AG04449 (cell line): ENCODE measurements at places on chromosomes 1 and 21.

DNA sequence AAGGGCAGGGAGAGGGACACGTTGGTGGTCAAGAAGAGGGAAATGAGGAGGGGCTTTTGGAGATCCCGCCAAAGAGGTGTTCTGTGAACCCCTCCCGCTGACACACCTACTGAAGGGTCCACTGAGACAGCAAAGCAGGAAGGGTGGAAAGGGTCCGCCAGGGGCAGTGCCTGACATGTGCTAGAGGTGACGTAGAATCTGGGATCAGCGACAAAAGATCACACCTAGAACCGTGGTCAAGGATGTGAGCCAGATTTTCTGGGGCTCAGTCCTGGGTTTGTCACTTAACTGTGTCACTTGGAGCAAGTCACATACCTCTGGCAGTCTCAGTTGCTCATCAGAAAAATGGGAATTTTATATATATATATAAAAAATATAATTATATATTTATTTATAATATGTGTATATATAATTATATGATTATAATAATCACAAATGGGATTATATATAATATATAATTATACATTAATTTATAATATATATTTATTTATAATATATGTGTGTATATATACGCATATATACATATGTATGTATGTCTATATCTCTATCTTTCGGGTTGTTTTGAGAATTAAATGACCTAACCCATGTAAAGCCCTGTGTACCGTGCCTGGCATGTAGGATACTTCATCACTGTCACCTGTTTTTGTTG is 35.0 kb upstream of the ATP5PO start:
- no peak for DNase-seq

DNA sequence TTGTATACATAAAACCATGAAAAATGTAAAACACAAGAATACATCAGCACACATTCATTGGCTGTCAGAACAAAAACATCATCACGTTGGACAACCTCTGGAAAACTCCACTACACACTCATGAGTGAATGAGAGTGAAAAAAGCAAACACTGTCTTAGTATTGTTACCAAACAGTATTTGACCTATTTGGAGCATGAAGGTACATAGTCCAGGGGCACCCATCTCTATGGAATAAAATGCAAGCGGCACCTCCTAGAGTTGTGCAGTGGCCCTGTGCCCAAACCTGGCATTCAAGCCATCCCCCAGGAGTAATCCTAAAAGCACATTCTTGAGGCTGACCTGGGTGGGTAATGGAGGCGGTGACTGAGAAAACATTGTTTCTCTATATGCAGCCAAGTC is 67.0 kb upstream of the SOD1 start:
- DNase-seq, result no peak

DNA sequence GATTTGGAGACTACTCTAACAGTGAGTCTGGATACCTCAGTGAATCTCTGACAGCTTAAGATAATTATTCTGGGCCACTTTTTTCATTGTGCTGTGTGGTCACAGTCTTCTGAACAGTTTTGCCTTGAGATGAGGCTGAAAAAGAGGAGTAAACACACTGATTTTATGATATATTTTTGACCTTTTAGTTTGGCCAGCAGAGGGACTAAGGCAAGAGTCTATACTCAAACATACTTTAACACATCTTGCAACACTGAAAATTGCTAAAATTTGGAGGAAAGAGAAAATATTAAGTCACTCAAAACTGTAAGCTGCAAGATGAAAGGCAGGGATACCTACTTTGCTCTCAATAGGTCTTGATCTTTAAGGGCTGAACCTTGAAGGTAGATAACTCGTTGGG is 182.7 kb downstream of the KCNT2 start:
- no peak for DNase-seq

DNA sequence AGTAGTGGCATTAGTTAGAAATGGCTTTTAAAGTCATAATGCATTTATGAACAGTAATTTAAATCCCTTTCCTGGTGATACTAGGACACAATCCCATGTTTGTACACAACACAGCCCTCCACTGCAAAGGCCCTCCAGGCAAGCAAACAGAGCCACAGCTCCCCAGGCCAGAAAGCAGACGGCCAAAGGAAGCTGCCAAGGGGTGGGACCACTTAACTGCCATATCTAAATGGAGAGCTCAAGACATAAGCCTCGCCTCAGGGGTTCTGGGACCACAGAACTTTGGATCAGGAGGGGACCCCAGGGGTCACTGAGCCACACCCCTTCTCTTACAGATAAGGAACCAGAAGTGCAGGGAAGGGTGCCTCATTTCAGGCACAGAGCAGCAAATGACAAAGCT is 189.7 kb downstream of the KCNH1 start:
- DNase-seq, result no peak

DNA sequence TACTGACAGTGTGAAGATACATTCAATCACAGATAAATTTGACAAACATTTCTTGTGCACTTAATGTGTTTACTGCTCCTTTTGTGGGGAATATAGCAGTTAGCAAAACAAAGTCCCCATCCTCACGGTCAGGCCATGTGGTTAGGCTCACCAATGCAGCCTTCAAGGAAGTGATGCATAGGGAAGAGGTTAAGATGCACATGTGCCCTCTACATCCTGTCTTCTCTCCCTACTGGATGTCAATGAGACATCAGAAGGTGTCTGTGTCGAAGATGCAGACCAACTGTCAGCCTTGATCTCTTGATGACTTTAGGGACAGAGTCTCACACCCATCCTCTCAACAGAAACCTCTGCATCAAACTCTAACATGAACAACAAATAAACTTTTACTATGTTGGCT is 78.7 kb downstream of the FH start:
- no peak for DNase-seq

GRCh38 chr1:226603022-226603857 is 54.7 kb downstream of the STUM start:
- DNase-seq, result no peak

DNA sequence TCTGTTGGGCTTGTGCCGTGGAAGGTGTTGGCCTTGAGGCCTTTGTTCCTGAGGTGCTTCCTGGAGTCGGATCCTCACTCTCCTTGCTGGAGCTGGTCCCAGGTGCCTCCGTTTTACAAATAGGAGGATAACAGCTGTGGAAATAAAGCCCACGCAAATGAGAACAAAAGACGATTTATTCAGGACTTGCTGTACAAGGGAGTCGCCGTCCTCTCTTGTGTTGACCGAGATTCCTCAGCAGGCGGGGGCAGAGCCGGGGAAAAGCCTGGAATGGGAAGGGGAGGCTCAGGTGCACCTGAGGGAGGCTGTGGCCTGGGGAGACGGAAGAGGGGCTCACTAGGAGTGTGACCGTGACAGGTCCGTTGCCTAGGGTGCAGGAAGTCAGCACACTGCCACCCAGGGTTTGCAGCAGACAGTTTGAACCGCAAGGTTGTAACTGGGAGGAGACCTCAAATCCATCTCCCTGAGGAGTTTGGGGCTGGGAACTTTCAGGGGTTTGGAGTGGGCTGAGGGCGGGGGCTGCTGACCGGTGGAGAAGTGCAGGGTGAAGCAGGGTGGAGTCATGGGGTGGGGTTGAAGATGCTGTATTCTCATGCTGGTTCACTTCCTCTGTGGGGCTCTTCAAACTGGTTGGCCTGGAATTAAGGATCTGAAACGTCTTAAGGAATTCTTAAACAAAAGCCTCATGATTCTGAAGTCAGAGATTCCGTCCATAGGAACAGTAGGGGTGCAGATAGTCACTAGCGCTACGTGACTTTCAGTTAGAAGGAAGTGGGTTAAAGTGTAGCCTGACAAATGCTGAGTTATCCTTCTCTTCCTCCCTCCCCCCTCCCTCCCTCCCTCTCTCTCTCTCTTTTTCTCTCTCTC is 2.6 kb upstream of the CSTB start:
- no peak for DNase-seq

DNA sequence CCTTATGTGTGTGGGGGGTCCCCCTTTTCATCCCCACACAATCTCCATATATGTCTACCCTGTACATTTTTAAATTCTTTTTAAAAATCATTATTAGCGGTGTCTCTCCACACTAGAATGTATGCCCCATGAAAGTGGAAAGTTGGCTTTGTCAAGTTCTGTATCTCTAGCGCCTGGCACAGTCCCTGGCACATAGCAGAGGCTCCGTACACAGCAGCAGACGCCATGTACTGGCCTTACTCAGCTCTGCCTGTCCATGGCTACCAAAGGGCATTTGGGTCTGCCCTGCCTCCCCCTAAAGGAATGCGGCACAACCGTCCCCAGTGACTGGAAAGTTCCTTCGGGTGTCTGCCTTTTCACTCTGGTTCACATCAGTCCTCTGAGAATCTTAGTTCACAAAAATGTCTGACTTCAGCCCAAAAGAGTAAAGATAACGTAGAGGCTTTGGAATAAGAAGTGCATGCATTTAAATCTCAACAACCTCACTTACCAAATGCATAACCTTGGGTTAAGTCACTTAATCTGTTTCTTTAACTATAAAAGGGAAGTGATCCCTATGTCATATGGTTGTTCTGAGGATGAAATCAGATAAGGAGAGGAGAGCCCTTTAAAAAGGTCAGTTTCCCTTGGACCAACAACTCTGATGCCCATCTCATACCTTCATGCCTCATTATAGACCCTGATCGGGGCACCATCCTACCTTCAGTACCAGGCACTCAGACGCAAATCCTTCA is 61.1 kb downstream of the CD46 start:
- no peak for DNase-seq

GRCh38 chr1:92486251-92487077 is at the start of gene GFI1:
Gene GFI1 (minus strand): TSS chr1:92486925. CDS start chr1:92483487, 3,438 bp downstream.
- DNase-seq, result no peak

- DNase-seq, result no peak
Observed at GRCh38 chr1:24984300-24984699, 54.2 kb upstream of the RUNX3 start.

GRCh38 chr1:156367383-156368156 is 1.4 kb upstream of the RHBG start:
- no peak for DNase-seq

GRCh38 chr1:172279939-172280636 is 140.4 kb upstream of the C1orf105 start:
- DNase-seq, result no peak

- DNase-seq, result no peak
Observed at GRCh38 chr1:119866451-119866850, 29.9 kb downstream of the ADAM30 start.

- DNase-seq, result no peak
Observed at GRCh38 chr21:29719521-29719920, 220.3 kb downstream of the GRIK1 start.

DNA sequence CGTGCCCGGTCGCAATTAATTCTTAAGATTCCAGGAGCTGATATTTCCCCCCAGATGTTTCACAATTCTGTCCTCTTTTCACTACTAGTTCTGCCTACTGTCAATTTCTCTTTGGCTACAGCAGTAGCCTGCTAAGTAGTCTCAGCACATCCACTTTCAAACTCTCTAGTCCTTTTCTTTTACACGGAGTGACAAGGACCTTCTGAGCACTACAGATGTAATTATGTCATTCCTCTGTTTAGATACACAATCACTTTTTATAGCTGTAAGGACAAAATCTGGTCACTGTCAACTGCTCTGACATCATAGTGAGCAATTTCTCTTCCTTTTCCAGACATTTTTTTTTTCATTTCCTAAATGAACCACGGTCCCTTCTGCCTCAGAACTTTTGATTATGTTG is 421.7 kb upstream of the CHRM3 start:
- no peak for DNase-seq

DNA sequence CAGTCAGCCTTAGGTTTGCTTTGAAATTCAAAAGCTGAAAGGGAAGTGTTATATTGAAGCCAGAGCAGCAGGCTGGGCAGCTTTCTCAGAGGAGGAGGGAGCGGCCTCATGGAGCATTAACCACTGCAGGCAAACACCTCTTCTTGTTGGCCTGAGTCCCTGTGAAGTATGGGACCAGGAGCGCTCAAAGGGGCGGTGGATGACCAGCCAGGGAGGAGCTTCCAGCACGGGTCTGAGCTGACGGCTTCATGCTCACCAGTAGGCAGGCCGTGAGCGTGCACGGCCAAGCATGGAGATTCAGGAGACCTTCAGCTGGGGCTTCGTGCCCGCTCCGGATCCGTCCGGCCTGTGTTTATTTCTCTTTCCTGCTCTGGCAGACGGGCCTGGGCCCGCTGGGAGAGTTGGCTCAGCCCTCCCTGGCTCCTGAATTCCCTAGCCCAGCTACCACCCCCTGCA is 245.2 kb downstream of the TRABD2B start:
- DNase-seq, result no peak

GRCh38 chr1:207669528-207670009 is 24.6 kb downstream of the CR1L start:
- no peak for DNase-seq

DNA sequence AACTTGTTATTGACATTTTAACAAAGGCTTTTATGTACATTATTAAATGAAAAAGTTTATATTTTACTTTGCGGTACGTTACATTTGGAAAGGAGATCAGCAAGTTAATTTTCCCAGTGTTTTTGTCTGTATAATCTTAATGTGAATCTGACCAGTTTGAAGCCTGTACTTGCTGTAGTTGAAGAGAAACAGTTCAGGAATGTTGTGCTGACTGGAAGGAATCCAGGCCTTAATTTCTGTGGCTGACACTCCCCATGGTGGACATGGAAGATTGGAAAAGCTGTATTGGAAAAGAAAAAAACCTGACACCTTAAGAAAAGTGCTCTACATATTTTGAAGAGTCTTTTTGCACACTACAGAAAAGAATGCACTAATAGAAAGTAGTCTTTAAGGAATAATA is 15.5 kb downstream of the LEPR start:
- no peak for DNase-seq

GRCh38 chr1:115732316-115732715 is 36.2 kb downstream of the CASQ2 start:
- DNase-seq, result no peak

- DNase-seq, result peak; percentile 63
Observed at GRCh38 chr1:170461762-170462384, 70.1 kb upstream of the GORAB start.

GRCh38 chr1:51559064-51559500 is 40.0 kb upstream of the EPS15 start:
- no peak for DNase-seq

- peak; percentile 70 for DNase-seq
Observed at GRCh38 chr1:40014812-40015594, 25.5 kb upstream of the CAP1 start.

DNA sequence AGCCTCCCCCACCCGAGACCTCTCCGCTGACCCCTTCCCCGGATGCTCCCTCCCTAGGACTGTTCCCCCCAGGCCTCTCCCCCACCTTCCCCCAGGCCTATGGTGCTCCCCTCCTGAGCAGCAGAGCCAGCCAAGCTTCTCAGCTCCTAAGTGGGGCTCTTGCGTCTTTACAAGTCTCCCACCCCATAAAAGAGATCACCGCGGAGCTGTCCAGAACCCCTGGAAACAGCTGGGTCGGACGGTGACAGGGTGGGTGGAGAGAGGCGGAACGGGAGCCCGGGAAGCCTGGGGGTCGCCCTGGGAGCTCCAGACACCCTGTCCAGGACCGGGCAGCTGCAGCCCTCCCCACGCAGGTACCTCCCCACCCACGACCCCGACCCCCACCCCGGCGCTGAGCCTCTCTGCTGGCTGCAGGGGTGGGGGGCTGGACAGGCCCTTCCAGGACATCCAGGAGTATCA is 61.2 kb downstream of the WNT9A start:
- DNase-seq, result no peak

- no peak for DNase-seq
Observed at GRCh38 chr1:17310068-17310640, 2.2 kb downstream of the PADI4 start.
